Endothelial cell of umbilical vein (primary cell): ENCODE measurements at places on chromosomes 11 and 22. TPM values are rescaled to one million over a fixed set of nuclear protein-coding genes. Genes with fewer than 3 reads are reported as not detected.
A peak's percentile ranks its signal among the peaks of the same experiment; 100 is the strongest.

- H3K4me1 ChIP-seq, result no peaks in the 10 kb centered on the region
- H3K4me3 ChIP-seq, result no peak overlapping the region
- H3K27ac ChIP-seq, result no peak overlapping the region
- peak; percentile 37 for DNase-seq
- H3K36me3 ChIP-seq, result no peaks in the 10 kb centered on the region
- no peaks in the 10 kb centered on the region for H3K27me3 ChIP-seq
Observed at GRCh38 chr11:48006301-48006992, 26.1 kb downstream of the PTPRJ start.

DNA sequence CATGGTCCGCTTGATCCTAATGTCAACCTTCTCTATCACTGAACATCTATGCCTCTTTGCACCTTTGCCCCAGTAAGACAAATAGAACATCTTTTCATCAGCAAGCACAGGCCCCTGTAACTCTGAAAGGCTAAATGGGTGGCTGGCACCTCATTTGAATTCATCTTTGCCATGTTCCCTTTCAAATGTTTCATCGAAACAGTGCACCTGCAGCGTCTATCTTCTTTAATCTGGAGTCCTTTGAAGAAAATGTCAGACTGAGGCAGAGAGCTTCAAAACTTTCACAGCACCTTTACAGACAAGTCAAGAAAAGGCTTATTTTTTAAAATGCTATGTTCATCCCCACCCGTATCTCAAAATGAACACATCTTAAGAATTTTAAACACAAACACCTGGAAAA, 3.4 kb downstream of the MPPED2 start:
- H3K27ac ChIP-seq, result no peak overlapping the region
- DNase-seq, result no peak
- H3K36me3 ChIP-seq, result no peaks in the 10 kb centered on the region
- H3K4me3 ChIP-seq, result no peak overlapping the region

DNA sequence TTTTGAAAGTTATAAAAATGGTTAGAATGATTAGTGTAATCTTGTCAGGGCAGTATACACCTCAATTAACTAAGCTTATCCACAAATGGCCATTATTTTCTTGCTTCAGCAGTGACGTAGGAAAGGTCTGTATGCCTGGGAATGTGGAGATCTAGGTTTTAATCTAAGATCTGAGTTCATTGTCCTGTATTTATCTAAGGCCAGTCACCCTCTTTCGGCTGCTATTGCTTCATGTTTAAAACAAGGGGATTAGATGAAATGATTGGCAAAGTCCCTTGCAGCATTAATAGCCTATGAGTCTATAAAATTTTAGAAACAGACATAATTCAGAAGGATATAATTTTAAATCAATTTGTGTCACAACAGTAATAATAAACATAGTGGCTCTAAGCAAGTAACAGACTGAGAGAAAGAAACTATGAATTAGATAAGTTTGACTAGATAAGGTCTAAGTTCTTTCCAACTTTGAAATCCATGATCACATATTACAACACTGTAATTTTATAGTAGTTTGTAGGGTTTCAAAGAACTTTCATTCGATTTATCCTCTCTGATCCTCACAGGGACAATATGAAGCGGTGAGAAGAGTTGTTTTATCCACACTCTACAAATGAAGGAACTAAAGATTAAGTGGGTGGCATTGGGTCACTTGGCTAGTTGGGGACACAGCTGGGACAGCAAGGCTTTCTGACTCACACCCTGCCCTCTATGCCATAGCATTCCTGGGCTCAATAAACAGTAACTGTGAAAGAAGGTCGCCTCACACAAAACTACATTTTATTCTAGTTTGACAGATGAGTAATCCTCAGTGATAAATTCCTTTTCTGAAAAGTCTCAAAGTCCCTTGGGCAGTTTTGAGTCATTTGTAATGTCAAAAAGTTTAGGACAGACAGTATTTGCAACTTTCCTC, 60.6 kb upstream of the RDX start:
- H3K27ac ChIP-seq, result peak overlapping the region; percentile 39
- peak; percentile 56 for DNase-seq
- no peak overlapping the region for H3K4me3 ChIP-seq
- H3K36me3 ChIP-seq, result no peaks in the 10 kb centered on the region

DNA sequence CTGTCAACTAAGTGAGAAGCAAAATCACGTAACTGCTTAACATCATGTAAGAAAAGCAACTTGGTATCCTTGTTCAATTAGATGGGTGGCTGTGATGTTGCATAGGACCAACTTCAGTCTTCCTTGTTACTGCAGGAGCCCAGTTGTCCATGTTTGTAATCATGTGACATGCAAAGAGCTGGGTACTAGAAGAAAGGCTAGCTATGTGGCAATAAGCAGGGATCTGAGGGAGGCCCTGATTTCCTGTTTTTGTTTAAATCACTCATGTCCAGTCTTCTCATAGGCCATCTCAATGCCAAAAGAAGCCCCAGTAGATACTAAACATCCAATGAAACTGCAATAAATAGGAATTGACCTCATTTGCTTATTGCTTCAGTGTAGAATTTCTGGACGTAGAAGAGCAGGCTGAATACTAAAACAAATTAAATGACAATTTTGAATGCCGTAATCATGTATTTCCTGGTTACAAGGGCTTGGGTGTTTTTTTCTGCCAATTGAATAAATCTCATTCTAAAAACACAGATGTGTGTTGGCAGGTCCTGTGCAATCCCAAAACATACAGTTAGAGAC, 140.8 kb upstream of the ARHGAP20 start:
- H3K4me1 ChIP-seq, result peaks cover 2% of the 10 kb centered on the region
- H3K36me3 ChIP-seq, result no peaks in the 10 kb centered on the region
- H3K4me3 ChIP-seq, result no peak overlapping the region
- no peak for DNase-seq
- no peaks in the 10 kb centered on the region for H3K27me3 ChIP-seq

DNA sequence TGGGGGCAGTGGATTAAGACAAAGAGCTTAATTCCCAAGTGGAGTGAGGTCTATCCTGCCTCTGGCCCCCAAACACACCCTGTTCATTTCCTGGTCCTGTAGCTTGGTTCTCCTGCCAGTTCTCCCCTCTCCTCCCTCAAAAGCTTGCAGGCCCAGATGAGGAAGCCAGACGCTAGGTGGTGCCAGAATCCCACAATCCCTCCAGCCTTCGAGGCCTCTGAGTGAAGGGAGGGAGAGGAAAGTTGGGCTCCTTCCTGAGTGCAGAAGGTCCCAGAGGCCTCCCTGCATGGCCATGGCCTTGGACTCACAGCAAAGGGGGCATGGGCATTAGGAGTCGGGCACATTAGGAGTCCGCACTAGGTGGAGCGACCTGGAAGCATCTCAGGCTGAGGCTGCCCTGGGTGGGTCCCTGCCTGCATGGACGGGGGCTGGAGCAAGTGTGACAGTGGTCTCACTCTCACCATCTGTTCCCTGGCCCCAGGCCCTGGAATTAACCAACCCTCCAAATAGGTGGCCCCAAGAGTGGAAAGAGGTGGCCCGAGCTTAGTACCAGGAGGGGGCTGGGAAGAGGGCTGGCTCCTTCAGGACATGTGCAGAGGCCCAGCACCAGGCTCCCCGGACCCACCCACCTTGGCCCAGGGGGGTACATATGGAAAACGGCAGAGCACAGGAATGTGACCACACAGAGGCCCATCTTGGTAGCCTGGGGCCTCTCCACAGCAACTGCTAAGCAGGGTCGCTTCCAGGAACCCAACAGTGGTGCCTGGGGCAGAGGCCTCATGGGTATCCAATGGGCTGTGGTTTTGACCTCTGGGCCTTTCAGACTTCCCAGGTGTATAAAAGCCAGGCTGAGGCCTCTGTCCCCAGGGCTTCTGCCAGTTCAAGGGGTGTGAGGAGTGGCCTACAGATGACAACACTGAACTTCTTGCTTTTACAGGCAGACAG, 5.2 kb downstream of the FXYD2 start:
- no peak overlapping the region for H3K4me3 ChIP-seq
- H3K27ac ChIP-seq, result peak overlapping the region; percentile 65
- H3K27me3 ChIP-seq, result no peaks in the 10 kb centered on the region
- H3K4me1 ChIP-seq, result peaks cover 30% of the 10 kb centered on the region
- no peaks in the 10 kb centered on the region for H3K36me3 ChIP-seq
- DNase-seq, result peak; percentile 80

The PARVG gene
- polyA plus RNA-seq, result 0.02 TPM in 1 of 2 replicates, not detected in the other

The TUT1 gene
- 11.5 and 12.7 TPM in 2 replicates for polyA plus RNA-seq

- H3K4me3 ChIP-seq, result peak overlapping the region; percentile 46
- DNase-seq, result peak; percentile 76
- H3K27me3 ChIP-seq, result no peaks in the 10 kb centered on the region
- H3K27ac ChIP-seq, result no peak overlapping the region
- H3K36me3 ChIP-seq, result no peaks in the 10 kb centered on the region
Observed at GRCh38 chr22:49632199-49633009, 195.3 kb downstream of the BRD1 start.

DNA sequence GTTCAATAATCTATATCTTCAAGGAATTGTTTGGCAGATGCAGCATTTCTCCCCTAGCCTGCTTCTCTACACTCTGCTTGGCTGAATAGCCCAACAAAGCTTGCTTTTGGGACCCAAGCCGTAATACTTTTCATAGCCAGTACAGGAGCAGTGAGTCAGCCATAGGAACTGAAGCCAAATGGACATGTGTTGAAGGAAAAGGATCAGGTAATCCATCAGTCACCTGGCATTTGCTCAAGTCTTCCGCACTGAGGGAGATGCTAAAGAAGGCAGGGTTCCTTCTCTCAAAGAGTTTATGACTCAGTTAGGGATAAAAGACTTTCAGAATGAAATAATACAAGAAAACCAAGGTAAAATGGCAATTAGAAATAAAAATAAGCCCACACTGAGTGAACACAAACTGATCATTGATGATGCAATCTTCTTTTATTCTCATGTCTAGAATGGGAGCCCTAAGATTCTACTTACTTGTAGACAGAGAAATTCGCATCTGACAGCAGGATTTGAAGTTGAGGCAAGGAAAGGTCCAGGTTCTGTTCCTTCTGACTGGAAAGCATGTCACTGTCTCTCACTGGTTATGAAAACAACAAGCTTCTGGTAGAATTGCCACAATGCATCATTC, 13.2 kb downstream of the C11orf87 start:
- no peak for DNase-seq
- H3K27me3 ChIP-seq, result no peaks in the 10 kb centered on the region
- no peaks in the 10 kb centered on the region for H3K4me1 ChIP-seq
- no peaks in the 10 kb centered on the region for H3K36me3 ChIP-seq
- no peak overlapping the region for H3K4me3 ChIP-seq
- H3K27ac ChIP-seq, result no peak overlapping the region
